Dorsolateral prefrontal cortex (tissue), 122 donors: ENCODE measurements at places on chromosomes 7 and 10.

DNA sequence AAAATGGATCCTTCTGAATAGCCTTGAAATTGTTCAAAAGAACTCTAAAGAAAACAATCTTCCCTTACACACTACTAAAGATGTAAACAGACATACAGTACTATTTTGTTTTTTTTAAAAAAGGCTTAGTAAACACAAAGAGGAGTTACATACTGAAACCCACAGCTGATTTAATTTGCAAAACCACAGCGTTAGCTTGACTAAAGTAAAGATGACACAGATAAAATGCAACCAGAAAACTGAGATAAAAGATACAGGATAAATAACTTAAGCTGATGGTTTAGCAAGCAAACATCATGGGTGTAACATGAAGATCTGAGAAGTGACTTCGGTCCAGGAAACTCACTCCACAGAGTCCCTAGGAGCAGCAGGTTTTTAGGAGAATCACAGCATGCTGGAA, 21.8 kb downstream of the PRKCQ start:
- no peak for DNase-seq

DNA sequence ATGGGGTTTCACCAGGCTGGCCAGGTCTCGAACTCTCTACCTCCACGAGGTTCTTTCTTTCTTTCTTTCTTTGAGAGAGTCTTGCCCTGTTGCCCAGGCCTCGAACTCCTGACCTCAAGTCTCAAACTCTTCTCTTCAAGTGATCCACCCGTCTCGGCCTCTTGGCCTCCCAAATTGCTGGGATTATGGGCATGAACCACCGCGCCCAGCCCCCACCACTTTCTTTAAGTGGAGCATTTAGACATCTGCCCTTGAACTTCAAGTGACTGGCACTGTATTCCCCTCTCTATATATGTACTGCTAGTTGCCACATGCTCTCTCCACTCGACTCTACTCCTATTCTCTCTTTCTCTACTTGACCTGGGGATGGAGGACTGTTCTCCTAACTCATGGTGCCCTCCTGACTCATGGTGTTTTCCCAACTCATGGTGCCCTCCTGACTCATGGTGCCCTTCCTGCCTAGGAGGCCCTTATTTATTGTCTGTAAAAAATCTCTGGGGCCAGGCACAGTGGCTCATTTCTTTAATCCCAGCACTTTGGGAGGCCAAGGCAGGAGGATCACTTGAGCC, 19.3 kb upstream of the ACHE start:
- no peak for DNase-seq

GRCh38 chr10:124281666-124282065, 137.1 kb downstream of the OAT start:
- DNase-seq: no peak

DNA sequence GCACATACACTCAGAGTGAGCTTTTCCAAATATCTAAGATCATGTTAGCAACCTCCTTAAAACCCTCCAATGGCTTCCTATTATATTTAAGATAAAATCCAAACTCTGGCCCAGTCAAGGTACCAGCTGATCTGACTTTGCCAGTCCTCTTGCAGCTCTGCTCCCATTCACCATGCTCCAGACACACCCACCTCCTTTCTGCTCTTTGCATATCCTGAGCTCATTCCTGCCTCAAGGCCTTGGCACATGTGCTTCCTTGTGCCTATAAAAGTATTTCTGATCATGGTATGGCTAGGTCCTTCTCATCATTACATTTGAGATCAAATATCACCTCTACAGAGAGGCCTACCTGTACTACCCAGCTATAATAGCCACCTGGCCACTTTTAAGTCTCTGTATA, 27.5 kb downstream of the XPNPEP1 start:
- no peak for DNase-seq

GRCh38 chr10:35225204-35225603, 98.6 kb downstream of the CREM start:
- DNase-seq: no peak

DNA sequence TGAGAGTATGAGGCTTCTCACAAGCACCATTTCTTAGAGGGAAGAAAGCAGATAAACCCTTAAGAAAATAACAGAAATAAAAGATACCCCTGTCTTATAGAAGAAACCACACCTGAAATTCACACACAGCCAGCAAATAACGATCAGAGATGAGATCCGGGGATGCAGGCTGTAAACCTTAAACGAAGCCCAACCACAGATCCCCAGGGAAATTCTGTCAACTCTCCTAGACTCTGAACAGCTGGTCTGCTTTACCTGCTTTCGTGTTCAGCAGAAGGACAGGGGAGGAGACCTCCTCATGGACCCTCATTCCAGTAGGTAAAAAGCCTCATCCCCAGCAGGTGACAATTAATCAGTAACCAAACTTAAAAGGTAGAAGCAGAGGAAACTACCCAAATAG, 45.0 kb downstream of the VOPP1 start:
- DNase-seq: no peak
